Left renal cortex interstitium (tissue), 4 donors: ENCODE measurements at places on chromosomes 1 and 21.
A peak's percentile ranks its signal among the peaks of the same experiment; 100 is the strongest.

DNA sequence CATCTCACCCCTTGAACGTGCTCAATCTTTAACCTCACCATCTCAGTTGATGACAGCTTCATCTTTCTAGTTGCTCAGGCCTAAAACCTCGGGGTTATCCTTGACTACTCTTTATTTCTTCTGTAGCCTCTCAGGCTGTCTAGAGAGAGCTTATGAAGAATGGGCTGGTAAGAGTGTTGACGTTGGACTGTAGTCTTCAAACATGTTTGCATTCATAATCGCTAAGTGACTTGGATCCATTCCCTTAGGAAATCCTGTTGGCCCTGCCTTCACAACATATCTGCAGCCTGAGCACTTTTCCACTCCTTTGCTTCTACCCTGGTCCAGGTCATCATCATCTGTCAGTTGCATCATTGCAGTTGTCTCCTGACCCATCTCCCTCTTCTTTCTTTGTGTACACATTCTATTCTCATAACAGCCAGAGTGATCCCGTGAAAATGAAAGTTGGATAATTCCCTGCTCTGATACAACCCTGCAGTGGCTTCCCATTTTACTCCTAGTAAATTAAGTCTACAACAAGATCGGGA lies 10.5 kb downstream of the UCK2 start:
- DNase-seq, result no peak

GRCh38 chr21:44304877-44305293 lies 5.0 kb downstream of the PFKL start:
- DNase-seq, result no peak

GRCh38 chr1:12075195-12076114 lies 12.4 kb downstream of the TNFRSF8 start:
- peak; percentile 56 for DNase-seq

DNA sequence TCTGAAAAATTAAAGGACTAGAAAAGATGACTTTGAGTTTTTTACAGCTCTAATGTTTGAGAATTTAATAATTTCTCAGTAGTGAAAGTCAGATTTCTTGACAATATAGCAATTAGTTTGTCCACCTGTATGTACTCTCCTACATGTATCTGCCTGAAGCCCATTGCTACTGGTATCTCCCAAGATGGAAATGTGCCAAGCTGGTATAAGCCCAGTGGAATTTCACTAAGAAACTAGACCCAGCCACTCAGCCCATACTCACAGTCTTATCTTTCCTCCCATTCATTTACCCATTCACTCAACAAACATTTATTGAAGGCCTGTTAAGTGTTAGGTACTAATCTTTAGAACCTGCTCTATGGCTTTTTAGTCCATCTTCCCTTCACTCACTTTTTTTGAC lies 21.6 kb upstream of the TRIM45 start:
- no peak for DNase-seq

DNA sequence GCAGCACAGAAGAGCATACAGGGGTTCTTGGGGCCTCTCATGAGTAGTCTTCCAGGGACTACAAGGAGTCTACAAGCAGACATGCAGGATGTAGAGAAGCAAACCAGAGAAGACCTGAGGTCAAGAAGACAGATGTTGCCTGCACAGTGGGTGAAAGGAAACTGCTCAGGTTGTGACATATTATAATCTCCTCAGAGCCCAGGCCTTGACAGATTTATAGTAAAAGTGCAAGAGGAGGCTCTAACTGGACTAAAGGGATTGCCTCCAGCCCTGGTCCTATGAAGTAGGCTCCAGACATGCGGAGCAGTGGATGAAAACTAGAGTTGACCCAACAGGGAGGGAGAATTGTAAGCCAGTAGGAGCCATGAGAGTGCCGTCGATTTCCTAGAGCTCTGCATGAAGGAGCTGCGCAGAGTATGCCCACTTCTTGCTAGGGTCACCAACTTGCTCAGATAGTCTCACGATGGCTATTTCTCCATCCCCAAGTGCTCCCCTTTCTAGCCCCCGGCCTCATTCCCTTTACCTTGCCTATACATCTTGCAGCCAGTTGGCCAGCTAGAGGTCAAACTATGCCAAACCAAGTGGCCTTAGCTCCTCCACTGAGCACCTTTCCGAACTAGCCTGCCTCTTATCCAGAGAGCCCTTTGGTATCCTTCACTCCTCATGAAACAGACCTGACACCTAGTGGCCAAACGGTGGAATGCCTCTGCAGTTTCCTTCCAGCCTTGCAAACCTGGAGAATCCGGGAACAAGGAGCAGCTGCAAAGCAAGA lies 36.2 kb upstream of the IPO9 start:
- peak; percentile 57 for DNase-seq

DNA sequence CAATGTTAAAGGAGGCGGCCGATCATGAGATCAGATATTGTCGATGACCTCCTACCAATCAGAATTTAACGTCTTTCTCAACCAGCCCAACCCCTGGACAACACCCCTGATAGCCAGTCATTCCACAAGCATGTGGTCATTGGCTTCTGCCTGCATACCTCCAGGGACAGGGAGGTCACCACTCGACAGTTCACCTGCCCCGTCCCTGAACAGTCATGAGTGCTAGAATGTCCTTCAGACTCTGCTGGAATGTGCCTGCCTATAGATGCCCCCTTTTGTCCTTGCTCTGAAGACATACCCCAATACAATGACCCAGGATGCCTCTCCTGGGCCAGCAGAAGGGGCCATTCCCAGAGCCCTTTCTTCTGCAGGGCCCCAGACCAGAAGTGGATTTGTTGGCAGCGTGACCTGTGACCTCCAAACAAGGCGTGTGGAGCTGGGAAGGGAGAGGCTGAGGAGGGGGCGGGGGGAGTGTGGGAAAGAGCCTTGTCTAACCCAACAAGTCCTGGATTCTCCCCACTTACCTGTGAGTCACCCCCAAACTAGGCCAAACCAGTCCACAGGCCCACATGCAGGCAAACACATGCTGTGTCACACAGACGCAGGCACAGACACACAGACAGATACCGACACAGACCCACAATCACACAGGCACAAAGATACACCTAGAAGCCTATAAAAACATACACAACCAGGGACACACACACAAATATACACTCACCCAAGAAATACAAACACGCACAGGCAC lies 2.2 kb downstream of the CRYBG2 start:
- no peak for DNase-seq

- no peak for DNase-seq
Measured at GRCh38 chr1:88557014-88557413, 127.1 kb upstream of the PKN2 start.

GRCh38 chr1:20702416-20702815 lies 15.4 kb downstream of the KIF17 start:
- no peak for DNase-seq

- no peak for DNase-seq
Measured at GRCh38 chr1:214843281-214843680, 239.3 kb upstream of the KCNK2 start.

DNA sequence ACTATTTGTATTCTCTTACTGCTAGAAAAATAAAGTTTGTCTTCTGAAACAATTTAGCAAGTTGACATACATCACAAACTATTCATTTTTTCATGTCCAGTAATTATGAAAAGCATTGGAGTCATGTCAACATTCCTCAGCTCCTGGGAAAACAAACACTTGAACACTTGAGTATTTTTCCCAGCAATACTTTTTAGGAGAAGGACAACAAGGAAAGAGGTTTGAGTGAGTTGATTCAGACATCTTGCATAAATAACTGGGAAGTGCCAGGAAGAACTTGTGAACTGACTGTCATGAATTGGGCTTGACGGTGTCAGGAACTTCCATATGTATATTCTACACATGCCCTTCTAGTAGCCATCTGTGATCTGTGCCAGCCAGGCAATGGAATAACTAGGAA lies 195.6 kb downstream of the HMCN1 start:
- DNase-seq, result no peak

GRCh38 chr1:184219414-184219813 lies 167.4 kb upstream of the C1orf21 start:
- DNase-seq, result no peak

DNA sequence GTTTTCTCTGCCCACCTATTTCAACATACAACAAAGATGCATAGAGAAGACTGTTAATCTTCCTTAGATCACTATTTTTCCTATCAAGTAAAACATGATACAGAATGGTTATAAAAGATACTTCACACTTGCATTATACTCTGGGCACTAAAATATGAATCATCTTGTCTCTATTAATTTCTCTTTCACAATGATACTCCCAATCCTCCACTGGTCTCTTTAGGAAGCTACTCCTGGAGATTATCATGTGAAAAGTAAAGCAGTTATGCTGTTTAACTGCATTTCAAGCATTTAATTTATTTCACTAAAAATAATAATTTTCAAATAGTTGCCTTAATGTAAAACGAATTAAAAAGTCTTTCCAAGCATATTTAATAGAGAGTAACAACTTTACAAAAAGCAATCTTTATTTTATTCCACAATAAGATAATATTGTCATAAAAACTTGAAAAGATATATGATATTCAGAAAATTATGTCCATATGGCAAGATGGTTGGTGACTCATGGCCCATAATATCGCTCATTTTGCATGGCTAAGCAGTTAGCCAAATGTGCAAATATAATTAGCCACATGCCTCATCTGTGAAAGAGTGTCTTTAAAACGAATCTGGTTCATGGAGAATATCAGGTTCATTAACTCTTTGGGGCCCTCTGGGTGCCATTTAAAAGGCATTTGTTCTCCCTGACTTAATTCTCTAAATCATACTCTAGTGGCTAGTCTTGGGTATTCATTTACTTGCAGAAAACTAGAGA lies 1569.0 kb upstream of the B3GALT2 start:
- no peak for DNase-seq

- DNase-seq, result no peak
Measured at GRCh38 chr1:39269791-39270342, 65.4 kb downstream of the MACF1 start.
